Occipital lobe (tissue), 3 donors: ENCODE measurements at places on chromosomes 3 and 15. TPM values are rescaled to one million over a fixed set of nuclear protein-coding genes. Genes with fewer than 3 reads are reported as not detected.

- no peak for DNase-seq
Measured at GRCh38 chr3:127182848-127183714, 9.8 kb upstream of the PRR23E start.

DNA sequence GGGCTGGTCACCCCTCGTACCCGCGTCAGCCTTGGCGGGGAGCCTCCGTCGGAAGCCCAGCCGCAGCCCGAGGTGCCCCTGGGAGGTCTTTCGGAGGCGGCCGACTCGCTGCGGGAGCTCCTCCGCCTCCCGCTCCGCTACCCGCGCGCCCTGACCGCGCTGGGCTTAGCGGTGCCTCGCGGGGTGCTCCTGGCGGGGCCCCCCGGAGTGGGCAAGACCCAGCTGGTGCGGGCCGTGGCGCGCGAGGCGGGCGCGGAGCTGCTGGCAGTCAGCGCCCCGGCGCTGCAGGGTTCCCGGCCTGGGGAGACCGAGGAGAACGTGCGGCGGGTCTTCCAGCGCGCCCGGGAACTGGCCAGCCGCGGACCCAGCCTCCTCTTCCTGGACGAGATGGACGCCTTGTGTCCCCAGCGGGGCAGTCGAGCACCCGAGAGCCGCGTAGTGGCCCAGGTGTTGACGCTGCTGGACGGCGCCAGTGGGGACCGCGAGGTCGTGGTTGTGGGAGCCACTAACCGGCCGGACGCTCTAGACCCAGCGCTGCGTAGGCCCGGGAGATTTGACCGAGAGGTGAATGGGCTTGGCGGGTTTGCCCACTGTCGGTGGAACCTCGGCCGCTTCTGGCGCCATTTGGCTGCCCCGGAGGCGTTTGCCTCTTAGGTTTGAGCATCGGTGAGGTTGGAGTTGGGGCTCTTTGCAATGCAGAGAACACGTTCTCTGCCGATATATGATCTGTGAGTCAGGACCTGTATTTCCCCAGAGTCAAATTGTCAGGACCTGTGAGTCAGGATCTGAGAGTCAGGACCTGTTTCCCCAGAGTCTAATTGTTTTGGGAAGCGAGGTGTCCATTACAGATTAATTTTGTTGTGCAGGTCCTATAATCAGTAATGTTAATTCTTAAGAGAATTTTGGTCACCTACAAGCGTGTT, 24.9 kb upstream of the GATM start:
- DNase-seq = no peak

GRCh38 chr3:56375654-56376053, 92.6 kb downstream of the ERC2 start:
- no peak for DNase-seq

EPB42 gene
- total RNA-seq = 0.94 TPM

GRCh38 chr3:84184937-84185336, 773.9 kb upstream of the CADM2 start:
- DNase-seq = no peak

SNURF gene
- 51.9 TPM for total RNA-seq

CISH gene
- 0.16 TPM for total RNA-seq

TMEM158 gene
- 23.4 TPM for total RNA-seq

GRCh38 chr3:66498687-66499621, 1.9 kb downstream of the LRIG1 start:
- DNase-seq = no peak

GOLGA6L10 gene
- total RNA-seq = 3.1 TPM

GRCh38 chr3:180694321-180694720, 15.0 kb upstream of the CCDC39 start:
- DNase-seq = no peak

BCL2A1 gene
- 0.94 TPM for total RNA-seq

GRCh38 chr15:67187351-67187854, 67.1 kb downstream of the AAGAB start:
- DNase-seq = no peak

DNA sequence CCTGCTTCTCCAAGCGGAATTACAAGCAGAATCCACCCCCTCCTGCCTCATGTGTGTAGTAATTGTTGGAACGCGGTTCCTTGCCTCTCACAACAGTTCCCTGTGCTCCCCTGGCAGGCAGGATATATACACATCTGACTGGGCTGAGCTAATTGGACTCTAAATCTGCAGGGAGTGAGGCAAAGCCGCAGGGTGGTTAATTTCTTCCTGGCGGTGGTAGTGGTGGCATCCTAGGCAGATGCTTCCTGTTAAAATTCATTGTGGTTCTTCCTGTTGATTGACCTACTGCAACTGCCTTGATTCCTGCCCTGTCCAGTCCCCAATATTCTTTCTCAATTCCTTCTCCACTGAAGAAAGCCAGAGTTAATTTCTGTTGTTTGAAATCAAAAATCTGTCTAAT, 202.9 kb upstream of the PROK2 start:
- DNase-seq = no peak

DNA sequence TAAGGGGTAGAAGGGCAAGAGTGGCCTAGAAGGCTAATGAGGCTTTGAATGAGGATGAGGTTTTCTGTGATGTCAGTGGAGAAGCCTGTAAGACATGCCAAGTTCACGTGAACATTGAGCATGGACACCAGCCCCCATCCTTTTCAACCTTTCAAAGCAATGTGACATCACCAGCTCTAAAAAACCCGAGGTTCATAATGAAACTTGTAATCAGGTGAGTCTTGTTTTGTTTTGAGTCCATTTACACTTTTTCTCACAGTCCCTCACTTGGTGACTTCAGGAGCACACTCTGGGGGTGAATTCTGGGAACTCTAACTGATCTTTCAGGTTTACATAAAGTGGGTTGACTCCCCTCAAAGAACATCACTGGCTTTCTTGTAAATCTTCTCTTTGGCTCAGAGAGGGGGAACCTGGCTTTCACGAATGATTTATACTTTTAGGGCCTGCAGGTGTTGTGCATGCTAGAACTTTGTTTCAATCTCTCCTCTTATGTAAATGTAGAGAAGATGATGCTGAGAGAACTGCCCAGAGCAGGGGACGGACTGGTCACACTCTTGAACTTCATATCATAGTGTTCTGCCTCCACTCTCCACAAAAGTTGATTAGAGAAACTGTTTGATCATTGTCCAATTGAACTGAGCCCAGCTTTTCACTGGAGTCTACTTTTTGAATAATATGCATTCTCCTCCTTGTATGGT, 224.7 kb upstream of the SATB1 start:
- DNase-seq = no peak

GRCh38 chr3:25385807-25386460, 42.1 kb upstream of the RARB start:
- no peak for DNase-seq

GRCh38 chr15:60301024-60301423, 96.8 kb downstream of the ANXA2 start:
- no peak for DNase-seq

DNA sequence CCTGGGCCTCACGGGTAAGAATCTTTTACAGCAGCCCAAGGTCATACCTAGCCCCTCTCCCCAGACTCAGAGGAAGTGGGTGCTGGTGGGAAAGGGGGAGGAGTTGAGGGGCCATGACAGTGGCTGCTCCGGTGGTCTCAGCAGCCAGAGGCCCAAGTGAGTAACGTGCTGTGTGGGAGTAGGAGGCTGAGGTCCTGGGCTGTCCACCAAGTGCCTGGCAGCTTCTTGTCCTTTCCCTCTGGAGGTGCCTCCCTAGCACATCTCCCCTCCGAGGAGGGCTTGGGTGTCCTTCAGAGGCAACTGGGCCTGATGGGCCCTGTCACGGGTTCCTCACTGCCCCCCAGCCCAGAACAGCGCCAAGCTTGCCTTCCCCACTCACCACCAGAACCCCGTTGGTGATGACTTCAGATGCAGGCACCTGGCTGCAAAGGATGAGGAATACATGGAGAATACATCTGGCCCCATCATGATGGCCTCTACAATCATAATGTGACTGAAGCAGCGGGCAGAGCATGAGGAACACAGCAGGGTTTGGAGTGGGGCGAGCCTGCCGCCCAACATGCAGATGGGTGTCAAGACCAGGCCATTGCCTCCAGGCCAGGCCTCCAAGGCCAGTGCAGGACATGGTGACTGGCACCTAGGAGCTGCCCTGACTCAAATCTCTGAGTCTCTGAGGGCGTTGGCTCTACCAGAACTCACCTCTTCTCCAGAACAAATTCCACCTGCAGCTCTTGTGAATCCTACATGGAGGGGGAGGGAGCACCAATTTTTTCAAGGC, 3.3 kb downstream of the PLA2G4F start:
- no peak for DNase-seq

RBPMS2 gene
- not detected for total RNA-seq

DNA sequence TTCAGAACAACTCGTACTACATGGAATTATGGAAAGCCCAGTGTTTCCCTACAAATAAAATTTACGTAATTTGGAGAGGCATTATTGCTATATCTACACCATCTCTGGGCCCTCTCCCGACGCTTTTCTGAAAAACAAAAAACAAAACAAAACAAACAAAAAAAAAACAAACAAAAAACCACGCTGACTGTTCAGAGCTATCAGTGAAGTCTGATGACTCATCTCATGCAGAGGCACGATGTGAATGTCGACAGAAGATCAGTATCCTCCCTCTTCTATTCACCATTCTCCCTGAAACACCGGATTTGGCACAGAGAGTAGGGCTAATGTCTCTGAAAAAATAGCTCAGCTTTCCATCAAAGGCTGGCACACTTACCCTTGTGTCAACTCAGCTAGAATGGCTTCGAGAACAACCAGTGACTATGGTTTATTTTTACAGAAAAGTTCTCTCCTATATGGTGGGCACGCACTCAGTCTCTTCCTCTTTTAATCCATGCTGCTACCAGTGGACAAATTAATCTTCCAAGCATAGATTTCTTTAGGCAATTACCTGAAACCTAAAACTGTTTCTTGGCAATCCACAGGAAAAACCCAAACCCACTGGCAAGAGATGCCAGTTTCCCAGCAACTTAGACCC, 1.5 kb downstream of the CRBN start:
- DNase-seq = no peak

DNA sequence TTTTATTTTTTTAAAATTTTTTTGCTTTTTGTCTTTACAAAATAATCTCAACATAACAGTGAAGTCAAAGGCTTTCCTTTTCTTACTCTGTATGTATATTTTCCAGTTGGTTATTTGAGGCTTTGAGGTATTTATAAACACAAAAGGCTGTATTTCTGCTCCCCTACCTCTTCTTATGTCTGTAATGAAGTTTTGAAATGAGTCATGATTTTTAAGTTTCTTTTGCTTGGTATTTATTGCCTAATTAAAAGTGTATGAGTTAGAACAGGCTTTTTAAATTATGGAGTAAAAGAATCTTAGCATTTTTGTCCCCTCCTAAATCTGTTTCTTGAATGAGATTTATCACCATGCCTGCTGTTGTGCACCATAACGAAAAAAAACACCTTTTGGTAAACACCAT, 66.0 kb downstream of the DCUN1D1 start:
- DNase-seq = no peak

- no peak for DNase-seq
Measured at GRCh38 chr3:70990185-70990584, 593.3 kb downstream of the FOXP1 start.

DNA sequence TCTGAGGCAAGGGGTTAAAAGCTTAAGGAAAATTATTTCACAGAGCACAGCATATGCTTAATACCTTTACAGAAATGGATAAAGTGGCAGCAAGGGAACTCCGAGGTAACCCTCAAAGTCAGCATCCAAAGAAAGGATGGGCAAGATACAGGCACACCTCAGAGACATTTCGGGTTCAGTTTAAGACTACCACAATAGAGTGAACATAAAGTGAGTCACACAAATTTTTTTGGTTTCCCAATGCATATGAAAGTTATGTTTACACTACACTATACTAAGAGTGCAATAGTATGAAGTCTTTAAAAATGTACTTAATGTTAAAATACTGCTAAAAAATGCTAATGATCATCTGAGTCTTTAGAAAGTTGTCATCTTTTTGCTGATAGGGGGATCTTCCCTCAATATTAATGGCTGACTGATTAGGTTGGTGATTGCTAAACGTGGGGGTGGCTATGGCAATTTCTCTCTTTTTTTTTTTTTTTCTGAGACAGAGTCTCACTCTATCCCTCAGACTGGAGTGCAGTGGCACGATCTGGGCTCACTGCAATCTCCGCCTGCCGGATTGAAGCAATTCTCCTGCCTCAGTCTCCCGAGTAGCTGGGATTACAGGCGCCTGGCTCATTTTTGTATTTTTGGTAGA, 10.0 kb downstream of the UBR1 start:
- DNase-seq = no peak

- DNase-seq = no peak
Measured at GRCh38 chr3:130783629-130784028, 37.0 kb upstream of the PIK3R4 start.

DNA sequence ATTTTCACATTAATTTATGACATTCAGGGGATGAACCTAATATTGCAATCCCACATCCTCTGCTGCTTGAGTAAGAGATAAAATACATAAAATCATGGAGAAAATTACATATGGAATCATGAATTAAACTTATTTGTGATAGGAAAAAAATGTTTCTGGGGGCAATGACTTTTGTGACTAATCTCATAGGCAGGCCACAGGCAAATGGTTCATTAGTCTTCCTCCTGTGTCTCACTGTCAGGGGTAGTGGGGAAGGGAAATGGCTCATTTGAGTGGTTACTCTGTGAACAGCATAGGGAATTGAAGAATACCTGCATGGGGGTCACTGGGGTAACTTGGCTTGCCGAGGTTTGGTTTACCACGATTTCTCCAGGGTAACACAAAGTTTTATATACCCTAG, 72.0 kb downstream of the TFG start:
- no peak for DNase-seq

HHATL gene
- total RNA-seq = not detected

DNA sequence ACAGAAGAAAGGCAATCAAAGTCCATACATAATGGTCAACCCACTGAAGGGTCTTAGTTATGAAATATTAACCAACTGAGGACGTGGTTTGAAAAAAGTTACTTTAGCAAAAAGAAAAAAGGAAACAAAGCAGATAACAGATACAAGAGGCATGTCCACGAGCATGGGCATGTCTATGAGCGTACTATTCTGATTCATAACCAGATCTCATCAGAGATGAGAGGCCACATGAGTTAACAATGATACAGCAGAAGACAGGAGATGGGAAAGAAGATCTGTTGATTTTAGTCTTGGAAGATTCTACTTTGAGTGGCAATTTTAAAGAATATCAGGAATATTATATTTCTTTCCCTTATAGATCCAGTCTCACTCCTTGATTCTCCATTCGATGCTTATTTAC, 262.9 kb upstream of the SLITRK3 start:
- DNase-seq = no peak

NRROS gene
- total RNA-seq = 1.2 TPM

POPDC2 gene
- 0.94 TPM for total RNA-seq

KY gene
- 0.62 TPM for total RNA-seq

ACTC1 gene
- 0.31 TPM for total RNA-seq

GOLGA8G gene
- not detected for total RNA-seq

DNA sequence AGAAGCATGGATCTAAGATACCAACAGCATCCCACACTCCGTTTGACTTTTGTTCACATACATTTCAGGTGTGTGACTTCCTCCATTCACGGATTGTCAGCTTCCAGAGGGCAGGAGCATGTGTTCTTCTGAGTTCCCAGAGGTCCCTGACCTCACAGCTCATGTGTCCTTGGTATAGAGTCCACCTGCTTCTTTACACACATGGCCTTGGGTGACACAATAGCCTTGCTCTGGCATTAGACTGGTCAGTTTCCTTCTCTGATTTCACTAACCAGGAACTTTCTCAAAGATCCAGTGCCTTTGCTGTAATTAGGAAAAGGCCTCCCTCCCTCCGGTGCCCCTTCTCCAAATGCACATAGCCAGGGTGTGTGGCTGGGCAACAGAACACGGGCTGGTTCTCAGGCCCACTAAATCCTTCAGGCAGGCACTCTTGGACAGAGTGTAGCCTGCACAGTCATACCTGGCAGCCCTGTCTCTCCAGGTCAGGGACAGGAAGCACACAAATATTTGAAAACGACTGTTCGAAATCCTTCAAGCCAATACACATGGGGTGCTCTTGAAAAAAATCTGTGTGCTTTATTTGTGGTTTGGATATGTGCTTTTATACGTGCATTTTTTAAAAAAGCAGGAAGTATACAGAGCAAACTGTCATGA, 81.1 kb downstream of the TRIM42 start:
- DNase-seq = no peak
